Activated T-helper 1 cell treated with anti-CD3 and anti-CD28 coated beads, Interleukin-12 subunit alpha, Interleukin-12 subunit beta, Interleukin-2, Interleukin-4 antibody, amounts not matched to agents 30 ng/mL and 10 ng/mL and 1 ng/mL, durations not matched to agents 14 hours and 24 hours and 36 hours (primary cell): ENCODE measurements at places on chromosomes 5 and 9. TPM values are rescaled to one million over a fixed set of nuclear protein-coding genes. Genes with fewer than 3 reads are reported as not detected.

Gene PCDHB10
- not detected in 2 replicates for total RNA-seq

Gene HAPLN1
- total RNA-seq: not detected in 2 replicates

DNA sequence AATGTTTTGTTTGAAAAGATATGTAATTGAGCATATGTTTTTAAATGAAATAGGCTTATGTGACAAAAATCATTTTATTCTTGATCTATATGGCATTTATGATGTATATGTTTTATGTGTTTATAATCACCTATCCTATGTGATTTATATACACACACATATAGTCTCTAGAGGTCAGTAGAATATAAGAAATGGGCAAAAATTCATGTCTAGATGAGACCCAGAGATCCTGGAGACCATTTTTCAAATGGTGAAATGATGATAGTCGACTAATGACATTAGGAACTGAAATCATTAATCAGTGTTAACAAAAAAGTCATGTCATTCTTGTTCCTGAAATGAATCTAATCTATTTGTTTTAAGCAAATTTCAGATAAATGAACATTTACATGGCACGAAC is 709.2 kb upstream of the WWC1 start:
- H3K4me1 ChIP-seq: no peaks in the 10 kb centered on the region
- no peak overlapping the region for H3K27ac ChIP-seq

- H3K27me3 ChIP-seq: peaks cover 4% of the 10 kb centered on the region
- H3K36me3 ChIP-seq: peaks cover 40% of the 10 kb centered on the region
- no peak overlapping the region for H3K4me3 ChIP-seq
- no peak for DNase-seq
- H3K27ac ChIP-seq: no peak overlapping the region
- peaks cover 35% of the 10 kb centered on the region for H3K4me1 ChIP-seq
Measured at GRCh38 chr5:132221781-132222648, 5.6 kb downstream of the P4HA2 start.

GRCh38 chr5:141590127-141590526 is 28.7 kb downstream of the DIAPH1 start:
- H3K27me3 ChIP-seq: no peaks in the 10 kb centered on the region
- H3K27ac ChIP-seq: no peak overlapping the region
- no peak overlapping the region for H3K4me3 ChIP-seq
